ENCODE measurements at places on chromosomes 2 and 18.

GRCh38 chr2:74835831-74836674, 2.1 kb downstream of the HK2 start:
- DNase-seq, result no peak

DNA sequence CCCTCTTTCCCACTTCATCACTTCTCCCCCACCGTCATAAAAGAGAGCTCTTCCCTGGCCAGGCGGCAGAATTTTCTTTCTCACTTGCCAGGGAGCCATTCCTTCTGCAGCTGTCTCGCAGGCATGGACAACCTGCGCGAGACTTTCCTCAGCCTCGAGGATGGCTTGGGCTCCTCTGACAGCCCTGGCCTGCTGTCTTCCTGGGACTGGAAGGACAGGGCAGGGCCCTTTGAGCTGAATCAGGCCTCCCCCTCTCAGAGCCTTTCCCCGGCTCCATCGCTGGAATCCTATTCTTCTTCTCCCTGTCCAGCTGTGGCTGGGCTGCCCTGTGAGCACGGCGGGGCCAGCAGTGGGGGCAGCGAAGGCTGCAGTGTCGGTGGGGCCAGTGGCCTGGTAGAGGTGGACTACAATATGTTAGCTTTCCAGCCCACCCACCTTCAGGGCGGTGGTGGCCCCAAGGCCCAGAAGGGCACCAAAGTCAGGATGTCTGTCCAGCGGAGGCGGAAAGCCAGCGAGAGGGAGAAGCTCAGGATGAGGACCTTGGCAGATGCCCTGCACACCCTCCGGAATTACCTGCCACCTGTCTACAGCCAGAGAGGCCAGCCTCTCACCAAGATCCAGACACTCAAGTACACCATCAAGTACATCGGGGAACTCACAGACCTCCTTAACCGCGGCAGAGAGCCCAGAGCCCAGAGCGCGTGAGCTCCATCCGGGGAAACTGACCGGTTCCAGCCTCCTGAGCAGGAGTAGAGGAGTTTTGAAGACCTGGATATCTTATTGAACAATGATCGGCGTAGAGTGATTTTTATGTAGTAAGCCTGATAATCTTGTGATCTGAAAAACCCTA, at the start of gene MSGN1:
MSGN1 (plus strand) TSS at position 65 of the 850 bp plus-strand sequence; CDS start at position 124, 59 bp downstream.
- DNase-seq, result no peak

GRCh38 chr2:120402067-120402433, 56.1 kb downstream of the INHBB start:
- DNase-seq, result no peak

DNA sequence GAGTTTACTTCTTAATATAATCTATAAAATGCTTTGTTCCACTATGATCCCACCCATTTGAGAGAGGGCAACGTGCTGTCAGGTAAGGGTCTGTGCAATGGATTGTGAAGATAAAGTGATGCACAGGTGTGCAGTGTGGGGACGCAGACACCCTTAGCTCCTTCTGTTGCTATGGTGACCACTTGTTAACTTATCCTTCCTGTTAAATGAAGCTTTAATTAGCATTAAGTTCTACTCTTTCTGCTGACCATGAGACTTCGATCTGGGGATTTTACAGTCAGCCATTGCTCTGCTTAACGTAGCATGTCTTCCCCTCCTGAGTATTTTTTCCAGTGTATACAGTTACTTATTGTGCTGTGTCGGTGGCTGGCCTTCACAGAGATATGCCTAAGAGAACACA, 23.1 kb upstream of the ALKAL2 start:
- no peak for DNase-seq

DNA sequence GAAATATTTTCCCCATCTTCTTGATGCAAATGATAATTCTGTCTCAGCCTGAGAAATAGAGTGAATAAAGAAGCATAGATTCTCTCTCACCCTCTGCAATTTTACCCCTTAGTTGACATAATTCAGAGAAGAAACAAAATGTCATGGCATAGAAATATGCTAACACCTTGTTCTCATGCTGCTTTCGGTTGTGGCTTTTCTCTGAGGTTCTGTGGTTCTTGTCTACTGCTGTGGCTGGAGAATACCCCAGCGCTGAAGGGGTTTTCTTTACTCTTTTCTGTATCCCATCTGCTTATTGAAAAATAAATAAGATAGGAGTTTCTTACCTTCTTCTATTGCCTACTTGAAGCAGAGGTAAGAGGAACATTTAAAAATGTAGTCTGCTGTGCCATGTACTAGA, 15.4 kb upstream of the RAB27B start:
- DNase-seq, result no peak

GRCh38 chr2:121123268-121123667, 161.7 kb downstream of the TFCP2L1 start:
- DNase-seq, result no peak

- no peak for DNase-seq
These were observed 123.8 kb downstream of the CAPN13 start for GRCh38 chr2:30683236-30683956.

DNA sequence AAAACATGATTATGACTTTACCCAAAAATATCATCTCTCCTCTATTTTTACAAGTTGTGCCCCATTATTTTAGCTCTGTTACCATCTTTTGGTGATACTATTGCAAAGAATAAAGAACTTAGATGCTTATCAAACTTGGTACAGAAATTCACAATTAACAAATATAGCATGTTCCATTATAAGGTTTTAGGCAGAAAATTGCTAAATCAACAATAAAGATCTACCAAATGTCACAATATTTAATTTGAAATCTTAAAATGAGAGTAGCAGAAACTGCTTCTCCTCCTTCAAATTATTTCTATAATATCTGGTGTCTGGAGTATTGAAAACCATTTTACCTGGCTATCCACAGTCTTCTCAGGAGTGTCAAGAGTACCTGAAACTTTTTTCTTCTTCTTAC, 8.7 kb downstream of the NIFK start:
- no peak for DNase-seq

- no peak for DNase-seq
These were observed 12.0 kb upstream of the BCL11A start for GRCh38 chr2:60565472-60565871.

All from effector CD8-positive, alpha-beta T cell (primary cell).